HepG2 (cell line): ENCODE measurements at places on chromosomes 7 and 10. TPM values are rescaled to one million over a fixed set of nuclear protein-coding genes. Genes with fewer than 3 reads are reported as not detected.
A peak's percentile ranks its signal among the peaks of the same experiment; 100 is the strongest.

DNA sequence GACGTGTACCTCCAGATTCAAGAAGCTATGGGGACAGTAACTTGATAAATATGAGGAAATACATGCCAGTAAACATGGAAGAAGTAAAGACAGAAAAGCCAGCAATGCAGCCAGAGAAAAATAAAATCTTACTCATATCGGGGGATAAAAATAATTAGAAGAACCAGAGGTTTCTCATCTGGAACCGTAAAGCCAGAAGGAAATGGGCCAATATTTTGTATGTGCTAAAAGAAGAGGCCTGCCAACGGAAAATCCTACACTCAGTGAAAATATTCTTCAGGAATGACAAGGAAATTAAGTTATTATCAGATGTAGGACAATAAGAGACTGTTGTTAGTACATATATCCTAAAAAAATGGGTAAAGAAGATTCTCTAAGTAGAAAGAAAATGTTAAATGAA is 401.2 kb downstream of the CDC14C start:
- DNase-seq: no peak

- no peak for DNase-seq
These were observed 85.9 kb upstream of the TRIM24 start for GRCh38 chr7:138374119-138374693.

Gene SMKR1
- total RNA-seq: not detected in 2 replicates

Gene SPDYE5
- total RNA-seq: not detected in 2 replicates

DNA sequence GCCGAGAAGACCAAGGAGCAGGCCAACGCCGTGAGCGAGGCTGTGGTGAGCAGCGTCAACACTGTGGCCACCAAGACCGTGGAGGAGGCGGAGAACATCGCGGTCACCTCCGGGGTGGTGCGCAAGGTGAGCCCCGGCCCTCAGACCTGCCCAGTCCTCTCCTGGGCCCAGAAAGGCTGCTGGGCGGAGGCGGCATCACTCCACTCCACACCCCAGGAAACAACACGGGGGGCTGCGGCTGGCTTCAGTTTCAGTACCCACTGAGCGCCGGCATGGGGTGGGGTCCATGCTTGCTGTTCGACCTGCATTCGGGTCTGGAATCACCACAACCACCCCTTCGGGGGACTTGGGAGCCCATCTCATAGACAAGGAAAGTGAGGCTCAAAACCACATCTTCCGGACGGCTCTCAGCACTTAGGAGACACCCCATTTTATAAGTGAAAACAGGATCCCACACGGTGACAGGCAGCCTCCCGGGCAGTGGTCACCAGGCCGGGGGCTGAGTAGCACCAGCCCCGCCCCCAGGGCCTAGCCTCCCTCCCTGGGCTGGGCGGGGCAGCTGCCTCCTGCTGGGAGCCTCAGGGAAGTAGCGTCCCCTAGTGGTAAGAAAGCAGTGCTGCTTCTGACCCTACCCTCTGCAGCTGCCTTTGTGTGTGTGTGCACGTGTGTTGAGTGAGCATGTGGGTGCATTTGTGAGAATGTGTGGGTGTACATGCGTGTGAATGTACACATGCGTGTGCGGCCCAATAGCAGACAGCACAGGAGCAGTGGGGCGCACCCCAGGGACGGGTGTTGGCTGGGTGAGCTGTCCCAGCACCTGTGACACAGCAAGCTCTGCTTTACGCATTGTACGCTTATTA is 1.8 kb downstream of the SNCG start:
- DNase-seq: peak; percentile 68

Gene FAM24B
- 2.5 and 3.0 TPM in 2 replicates for total RNA-seq

GRCh38 chr10:121926157-121926556 is 1.7 kb downstream of the ATE1 start:
- no peak for DNase-seq

Gene PDLIM1
- total RNA-seq: 123 and 183 TPM in 2 replicates

DNA sequence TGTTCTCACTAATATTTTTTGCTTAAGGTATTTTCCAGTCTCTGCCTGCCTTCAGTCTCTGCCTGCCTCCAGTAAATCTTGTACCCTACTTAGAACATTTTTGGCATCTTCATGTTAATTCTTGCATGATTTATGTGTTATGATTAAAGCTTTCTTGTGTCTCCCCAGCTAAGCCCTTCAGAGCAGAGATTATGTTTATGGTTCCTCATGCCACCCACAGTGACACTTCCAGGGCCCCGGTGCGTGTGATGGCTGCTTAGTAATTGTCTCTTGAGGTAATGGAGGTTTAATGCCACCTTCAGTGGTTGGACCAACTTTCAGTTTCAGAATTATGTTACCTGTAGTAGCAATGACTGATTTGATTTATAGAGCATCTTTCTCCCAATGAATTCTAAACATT is 70.6 kb upstream of the MET start:
- no peak for DNase-seq

GRCh38 chr10:90587081-90587491 is 270.8 kb downstream of the HTR7 start:
- DNase-seq: no peak

DNA sequence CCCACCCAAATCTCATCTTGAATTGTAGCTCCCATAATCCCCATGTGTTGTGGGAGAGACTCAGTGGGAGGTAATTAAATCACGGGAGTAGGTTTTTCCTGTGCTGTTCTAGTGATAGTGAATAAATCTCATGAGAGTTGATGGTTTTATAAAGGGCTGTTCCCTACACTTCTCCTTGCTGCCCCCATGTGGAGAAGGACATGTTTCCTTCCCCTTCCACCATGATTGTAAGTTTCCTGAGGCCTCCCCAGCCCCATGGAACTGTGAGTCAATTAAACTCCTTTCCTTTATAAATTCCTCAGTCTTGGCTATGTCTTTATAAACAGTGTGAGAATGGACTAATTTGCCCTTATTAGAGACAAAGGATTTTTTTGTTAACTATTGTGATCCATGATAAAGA is 48.5 kb upstream of the MKX start:
- no peak for DNase-seq

DNA sequence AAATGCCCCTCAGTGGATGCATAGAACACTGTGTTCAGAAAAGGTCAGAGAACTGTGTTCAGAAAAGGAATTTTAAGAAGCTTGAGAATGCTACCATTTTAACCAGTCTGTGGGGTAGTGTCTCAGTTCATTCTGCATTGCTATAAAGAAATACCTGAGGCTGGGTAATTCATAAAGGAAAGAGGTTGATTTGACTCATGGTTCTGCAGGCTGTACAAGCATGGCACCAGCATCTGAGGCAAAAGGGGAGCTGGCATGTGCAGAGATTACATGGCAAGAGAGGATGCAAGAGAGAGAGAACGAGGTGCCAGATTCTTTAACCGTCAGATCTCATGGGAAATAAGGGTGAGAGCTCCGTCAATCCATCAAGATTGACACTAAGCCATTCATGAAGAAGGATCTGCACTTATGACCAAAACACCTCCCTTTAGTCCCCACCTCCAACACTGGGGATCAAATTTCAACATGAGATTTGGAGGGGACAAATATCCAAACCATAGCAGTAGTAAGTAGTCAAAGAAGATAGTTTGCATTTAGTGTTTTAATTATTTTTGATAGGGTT is 119.8 kb downstream of the FAM107B start:
- DNase-seq: no peak

- no peak for DNase-seq
These were observed 82.2 kb upstream of the GNA12 start for GRCh38 chr7:2926120-2926895.

DNA sequence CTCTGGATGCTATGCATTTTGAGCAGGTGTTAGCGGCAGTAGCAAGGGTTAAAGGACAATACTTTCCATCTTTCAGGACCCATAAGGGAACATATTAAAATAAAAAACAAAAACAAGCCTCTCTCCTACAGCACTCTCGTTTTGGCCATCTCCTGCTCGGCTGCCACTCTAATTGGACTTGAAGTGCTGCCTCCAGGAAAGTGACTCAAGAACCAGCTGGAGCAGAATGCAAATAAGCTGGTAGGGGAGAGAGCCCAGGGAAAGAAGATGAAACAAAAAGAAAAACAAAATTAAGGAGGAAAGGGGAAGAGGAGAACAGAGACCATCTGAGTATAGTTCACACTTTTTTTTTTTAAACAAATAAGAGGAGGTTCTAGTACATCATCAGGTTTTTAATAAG is 65.6 kb downstream of the HBP1 start:
- no peak for DNase-seq

DNA sequence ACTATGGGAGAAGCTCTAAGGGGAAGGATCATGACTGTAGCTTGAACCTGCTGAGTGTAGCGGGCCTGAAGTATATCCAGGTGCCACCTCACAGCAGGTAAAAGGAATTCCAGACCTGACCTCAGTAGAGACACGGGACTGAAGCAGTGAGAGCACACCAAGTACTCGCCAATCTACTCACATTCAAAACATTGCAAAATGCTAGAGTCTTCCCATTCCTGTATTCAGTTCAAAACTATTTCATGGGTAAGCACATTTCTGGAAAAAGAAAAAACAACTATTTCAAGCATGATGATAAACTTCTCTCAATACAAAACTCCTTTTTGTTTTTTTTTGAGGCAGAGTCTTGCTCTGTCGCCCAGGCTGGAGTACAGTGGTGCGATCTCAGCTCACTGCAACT is 121.9 kb upstream of the AUTS2 start:
- DNase-seq: no peak

DNA sequence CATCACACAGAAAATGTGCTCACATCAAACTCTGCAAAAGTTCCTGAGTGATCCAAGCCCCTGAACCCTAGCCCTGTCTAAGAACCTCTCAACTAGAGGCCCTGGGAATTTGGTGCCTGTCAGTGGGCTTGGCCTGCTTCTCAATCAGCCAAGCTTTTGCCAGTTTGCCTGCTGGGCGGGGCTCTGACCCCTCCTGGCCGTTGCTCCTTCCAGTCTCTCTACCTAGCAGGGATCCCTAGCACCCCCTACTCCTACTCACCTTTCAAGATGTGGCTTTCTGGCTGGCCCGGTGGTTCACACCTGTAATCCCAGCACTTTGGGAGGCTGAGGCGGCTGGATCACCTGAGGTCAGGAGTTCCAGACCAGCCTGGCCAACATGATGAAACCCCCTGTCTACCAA is 2.1 kb downstream of the KLRG2 start:
- no peak for DNase-seq

- DNase-seq: no peak
These were observed 13.5 kb downstream of the KCNH2 start for GRCh38 chr7:150964593-150965111.

Gene HILPDA
- total RNA-seq: 8.6 and 11.1 TPM in 2 replicates

Gene AFAP1L2
- total RNA-seq: not detected in 2 replicates

- no peak for DNase-seq
These were observed 20.3 kb downstream of the CFAP46 start for GRCh38 chr10:132921818-132922807.

Gene DCLRE1C
- total RNA-seq: 10.3 and 11.5 TPM in 2 replicates

Gene SLC13A1
- total RNA-seq: not detected in 2 replicates

- DNase-seq: no peak
These were observed 49.7 kb downstream of the PDK4 start for GRCh38 chr7:95546647-95547046.

Gene GNB2
- 48.3 and 64.3 TPM in 2 replicates for total RNA-seq
